ENCODE measurements at places on chromosomes 2 and 18. TPM values are rescaled to one million over a fixed set of nuclear protein-coding genes. Genes with fewer than 3 reads are reported as not detected.
A peak's percentile ranks its signal among the peaks of the same experiment; 100 is the strongest.

Gene FAM136A
- total RNA-seq: 20.3 TPM

Gene CRYBA2
- not detected for total RNA-seq

DNA sequence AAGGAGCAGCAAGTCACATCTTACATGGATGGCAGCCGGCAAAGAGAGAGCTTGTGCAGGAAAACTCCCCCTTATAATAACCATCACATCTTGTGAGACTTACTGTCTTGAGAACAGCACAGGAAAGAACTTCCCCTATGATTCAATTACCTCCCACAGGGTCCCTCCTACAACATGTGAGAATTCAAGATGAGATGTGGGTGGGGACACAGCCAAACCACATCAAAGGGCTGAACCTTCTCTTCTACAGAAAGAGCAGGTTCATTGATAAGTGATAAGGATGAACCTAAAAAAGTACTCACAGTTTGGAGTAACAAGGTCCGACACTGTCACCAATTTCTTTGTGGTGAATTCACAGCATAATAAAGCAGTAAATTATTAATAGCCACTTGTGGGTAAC is 422.2 kb upstream of the FSIP2 start:
- DNase-seq: no peak

GRCh38 chr18:63394954-63395353 is 27.3 kb downstream of the VPS4B start:
- DNase-seq: no peak

GRCh38 chr2:219656526-219656925 is 29.1 kb downstream of the SLC4A3 start:
- DNase-seq: no peak

DNA sequence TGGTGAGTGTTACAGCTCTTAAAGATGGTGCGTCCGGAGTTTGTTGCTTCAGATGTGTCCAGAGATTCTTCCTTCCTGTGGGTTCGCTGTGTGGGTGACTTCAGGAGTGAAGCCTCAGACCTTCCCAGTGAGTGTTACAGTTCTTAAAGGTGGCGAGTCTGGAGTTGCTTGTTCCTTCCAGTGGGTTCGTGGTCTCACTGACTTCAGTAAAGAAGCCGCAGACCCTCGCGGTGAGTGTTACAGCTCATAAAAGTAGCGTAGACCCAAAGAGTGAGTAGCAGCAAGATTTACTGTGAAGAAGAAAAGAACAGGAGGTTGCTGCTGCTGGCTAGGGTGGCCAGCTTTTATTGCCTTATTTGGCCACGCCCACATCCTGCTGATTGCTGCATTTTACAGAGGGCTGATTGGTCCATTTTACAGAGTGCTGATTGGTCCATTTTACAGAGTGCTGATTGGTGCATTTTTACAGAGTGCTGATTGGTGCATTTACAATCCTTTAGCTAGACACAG is 34.0 kb upstream of the SPTBN1 start:
- DNase-seq: no peak

DNA sequence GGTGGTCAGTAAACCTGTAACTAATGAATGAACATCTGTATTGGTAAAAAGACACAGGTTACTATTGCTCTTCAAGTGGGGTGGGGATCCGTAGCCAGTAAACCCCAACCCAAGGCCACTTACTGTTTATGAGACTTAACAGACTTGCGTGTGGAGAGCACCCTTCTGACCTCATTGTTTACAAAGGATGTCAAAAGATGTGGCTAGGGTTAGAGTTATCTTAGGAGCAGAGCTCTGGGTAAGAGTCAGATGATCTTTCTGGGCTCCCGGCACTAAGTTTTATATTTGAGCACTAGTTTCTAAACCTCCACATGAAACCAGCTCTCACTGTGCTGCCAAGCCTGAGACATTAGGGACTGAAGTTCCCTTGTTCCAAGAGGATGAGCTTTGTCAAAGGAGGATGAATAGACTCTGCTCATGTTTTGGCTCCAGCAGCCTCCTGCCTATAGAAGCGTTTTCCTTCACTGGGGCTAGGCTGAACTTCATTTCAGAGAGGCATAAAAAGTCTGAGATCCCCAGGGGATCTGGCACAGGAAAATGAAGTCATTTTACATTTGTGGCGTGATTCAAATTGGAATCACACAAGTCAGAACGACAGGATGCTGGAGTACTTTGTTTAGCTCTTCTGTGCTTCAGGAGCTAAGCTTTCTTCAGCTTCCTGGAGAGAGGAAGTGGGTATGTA is 403.1 kb upstream of the TRIB2 start:
- DNase-seq: peak; percentile 20
